ENCODE measurements at places on chromosomes 7 and 10.

DNA sequence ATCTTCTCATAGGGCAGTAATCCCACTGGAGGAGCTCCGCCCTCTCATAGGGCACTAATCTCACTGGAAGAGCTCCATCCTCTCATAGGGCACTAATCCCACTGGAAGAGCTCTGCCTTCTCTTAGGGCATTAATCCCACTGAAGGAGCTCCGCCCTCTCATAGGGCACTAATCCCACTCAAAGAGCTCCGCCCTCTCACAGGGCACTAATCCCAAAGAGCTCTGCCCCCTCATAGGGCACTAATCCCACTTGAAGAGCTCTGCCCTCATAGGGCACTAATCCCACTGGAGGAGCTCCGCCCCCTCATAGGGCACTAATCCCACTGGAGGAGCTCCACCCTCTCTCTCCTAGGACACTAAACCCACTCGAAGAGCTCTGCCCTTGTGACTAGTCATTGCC lies 3.4 kb upstream of the FUOM start:
- DNase-seq, result no peak

DNA sequence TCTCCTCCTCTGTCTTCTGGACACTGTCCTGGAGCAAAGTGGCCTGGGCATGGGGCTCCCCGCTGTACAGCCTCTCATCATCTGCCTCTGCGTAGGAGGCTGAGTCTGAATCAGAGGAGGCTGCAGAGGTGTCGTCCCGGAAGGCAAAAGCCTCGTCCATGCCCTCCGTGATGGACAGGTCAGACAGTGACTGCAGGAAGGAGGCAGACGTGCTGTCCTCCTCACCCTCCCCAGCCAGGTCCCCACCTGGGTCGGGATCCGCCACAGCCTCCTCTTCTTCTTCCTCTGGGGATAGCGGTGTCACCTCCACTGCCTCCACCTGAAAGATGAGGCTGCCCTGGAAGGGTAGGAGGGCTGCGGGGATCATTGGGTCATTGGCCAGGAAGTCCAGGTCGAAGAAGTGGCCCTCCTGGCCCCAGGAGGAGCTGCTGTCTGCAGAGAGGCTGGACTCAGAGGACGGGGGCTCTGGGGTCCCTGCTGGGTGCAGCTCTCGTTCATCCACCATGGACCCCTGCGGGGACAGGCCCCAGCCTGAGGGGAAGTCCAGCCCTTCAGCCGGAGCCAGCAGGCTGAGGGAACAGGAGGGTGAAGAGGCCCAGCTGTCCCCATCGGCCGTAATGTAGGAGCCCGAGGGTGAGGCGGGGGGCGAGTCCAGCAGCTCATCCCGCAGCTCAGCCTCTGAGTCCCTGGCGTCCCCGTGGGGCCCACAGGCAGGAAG lies 3.7 kb downstream of the NACAD start:
- no peak for DNase-seq

DNA sequence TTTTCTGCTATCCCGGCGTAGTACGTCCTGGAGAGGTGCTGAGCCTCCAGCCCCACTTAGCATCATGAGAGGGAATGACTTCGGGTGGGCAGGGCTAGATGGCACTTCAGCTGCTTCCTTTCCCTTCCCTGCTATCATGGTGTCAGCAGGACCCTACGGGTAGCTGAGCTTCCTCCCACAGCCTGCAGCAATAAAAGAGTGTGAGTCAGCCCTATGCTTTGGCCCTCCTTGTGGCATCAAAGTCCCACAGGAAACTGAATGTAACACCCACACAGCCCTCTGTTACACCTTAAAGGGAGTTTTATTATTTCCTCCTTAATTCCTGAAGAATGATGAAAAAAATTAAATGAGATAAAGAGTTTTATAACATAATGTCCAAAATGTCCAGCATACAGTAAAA lies 458.1 kb downstream of the RPS24 start:
- no peak for DNase-seq

DNA sequence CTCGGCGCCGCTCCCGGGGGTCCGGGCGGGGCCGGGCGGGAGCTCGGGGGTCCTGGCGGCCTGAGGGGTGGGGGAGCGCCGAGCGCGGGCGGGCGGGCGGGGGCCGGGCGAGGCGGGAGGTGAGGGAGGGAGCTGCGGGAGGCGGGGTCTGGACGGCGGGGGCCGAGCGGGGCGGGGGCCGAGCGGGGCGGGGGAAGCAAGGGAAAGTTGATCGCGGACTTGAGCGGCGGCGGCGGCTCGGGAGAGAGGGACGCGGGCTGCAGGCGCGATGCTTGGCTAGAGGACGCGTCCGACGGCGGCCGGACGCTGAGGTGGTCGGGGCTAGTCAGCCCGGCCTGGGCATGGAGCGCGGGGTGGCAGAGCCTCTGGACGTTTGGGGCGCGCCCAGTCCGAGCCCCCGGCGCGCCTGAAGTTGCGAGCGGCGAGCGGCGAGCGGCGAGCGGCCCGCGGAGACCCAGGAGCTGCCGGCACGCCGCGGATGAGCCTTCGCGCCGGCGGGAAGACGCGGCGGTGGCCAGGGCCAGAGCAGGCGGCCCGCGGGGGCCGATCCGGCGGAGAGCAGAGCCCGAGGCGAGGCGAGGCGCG lies at the start of gene CDH23:
TSS of gene CDH23 (plus strand) at position 210 of the 585 bp plus-strand sequence. CDS start 42,912 bp downstream, outside the sequence.
- DNase-seq, result peak; percentile 36

DNA sequence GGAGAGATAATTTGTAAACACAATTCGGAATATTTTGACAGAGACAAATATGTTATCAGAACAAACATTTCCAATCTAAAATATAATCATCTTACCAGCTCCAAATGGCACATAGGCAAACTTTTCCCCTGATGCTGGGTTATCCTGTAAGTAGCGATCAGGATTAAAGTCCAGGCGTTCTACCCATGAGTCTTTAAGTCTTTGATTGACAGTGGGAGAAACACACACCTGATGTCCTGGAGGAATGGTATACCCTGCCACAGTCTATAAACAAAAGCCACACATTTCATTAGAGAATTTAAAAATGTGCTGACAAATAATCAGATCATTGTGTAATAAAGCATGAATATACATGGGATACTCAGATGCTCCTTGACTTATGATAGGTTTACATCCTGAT lies 17.3 kb downstream of the CYP51A1 start:
- DNase-seq, result no peak

- no peak for DNase-seq
Measured at GRCh38 chr10:8670461-8670860, 616.0 kb downstream of the GATA3 start.

DNA sequence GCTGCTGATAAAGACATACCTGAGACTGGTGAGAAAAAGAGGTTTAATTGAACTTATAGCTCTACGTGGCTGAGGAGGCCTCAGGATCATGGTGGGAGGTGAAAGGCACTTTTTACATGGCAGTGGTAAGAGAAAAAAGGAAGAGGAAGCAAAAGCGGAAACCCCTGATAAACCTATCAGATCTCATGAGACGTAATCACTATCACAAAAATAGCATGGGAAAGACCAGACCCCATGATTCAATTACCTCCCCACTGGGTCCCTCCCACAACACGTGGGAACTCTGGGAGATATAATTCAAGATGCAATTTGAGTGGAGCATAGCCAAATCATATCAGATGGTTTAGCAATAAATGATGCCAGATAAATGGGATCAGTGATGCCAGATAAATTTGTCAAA lies 892.0 kb upstream of the CELF2 start:
- DNase-seq, result no peak

DNA sequence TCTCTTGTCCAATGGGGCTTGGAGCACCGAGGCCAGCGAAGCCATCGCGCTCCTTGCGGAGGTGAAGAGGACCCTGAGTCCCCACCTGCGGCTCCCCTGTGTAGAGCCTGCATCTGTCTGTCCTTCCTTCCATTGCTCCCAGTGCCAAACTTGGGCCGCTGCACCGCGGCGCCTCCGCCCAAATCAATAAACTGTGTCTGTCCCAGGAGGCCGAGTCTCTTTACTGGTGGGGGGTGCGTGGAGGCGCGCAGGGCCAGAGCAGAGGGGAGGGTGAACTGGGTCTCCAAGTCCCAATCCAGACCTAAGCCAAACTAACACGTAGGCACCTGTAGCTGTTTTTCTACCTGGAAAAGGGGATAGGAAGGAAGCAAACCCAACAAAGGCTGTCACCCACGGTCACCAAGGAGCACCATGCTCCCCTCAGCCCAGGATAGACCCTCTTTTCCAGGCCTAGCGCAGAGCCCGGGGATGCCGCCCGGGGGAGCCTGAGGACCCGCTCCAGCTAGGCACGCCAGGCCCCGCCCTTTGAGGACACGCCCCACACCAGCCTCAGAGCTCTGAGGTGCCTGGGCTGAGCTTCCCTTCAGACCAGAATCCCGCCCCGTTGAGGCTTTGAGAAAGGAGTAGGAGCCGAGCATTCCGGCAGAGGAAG lies 1.2 kb upstream of the CHAT start:
- peak; percentile 49 for DNase-seq

GRCh38 chr10:62373995-62374861 lies at the start of gene ZNF365:
Gene ZNF365, plus strand, starts transcription at chr10:62374369. Its CDS starts 1,825 bp downstream, at chr10:62376194.
- peak; percentile 38 for DNase-seq

GRCh38 chr7:129053938-129054437 lies 923 bp downstream of the TNPO3 start:
- DNase-seq, result no peak

GRCh38 chr7:88218836-88219605 lies 817 bp downstream of the SRI start:
- DNase-seq, result peak; percentile 26

GRCh38 chr7:38846280-38846679 lies 62.7 kb downstream of the VPS41 start:
- DNase-seq, result no peak

DNA sequence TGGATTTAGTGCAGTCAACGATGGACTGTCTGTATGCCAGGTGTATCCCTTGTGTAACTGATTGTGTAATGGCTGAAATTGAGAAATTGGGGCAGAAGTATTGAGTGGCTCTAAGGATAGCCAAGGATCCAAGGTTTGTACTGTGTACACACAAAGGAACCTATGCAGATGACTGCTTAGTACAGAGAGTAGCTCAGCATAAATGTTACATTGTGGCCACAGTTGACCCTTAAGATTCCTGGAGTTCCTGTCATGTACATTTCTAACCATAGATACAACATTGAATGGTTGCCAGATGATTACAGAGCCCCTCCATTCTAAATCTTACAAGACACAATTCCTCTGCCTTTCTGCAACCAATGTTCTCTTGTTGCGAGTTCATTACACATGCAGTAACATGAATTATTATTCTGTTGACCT lies 25.3 kb downstream of the CCDC126 start:
- no peak for DNase-seq

GRCh38 chr10:132459301-132460003 lies 62.5 kb downstream of the PWWP2B start:
- DNase-seq, result no peak

GRCh38 chr7:8356071-8356470 lies 77.3 kb upstream of the NXPH1 start:
- no peak for DNase-seq

- no peak for DNase-seq
Measured at GRCh38 chr10:128063736-128064107, 62.5 kb downstream of the MKI67 start.

DNA sequence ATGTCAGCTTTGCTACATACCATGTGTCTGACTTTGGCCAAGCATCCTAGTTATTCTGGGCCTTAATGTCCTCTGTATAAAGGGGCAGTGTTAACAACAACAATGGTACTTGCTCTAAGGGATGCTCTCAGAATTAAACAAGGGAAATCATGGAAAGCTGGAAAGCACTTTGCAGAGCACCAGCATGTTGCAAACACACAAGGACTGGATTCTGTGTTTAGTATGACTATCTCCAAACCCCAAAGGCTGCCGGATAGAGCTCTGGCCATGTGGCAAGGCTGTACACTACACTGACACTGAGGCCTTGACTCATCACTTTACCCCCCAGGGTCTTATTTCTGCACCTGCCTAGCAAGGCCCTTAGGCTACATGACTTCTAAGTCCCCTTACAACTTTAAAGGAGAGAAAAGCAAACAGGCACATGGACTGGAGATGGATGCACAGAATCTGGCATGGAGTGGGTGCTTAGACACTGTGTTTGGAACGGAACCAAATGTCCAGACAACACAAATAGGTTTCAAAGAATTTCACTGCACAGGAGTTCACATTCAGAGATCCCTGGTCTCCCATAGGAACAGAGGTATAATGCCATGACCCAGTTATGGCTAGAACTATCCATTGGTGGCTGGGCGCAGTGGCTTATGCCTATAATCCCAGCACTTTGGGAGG lies 74.6 kb downstream of the FAM13C start:
- no peak for DNase-seq

- no peak for DNase-seq
Measured at GRCh38 chr10:24251547-24251946, 42.6 kb downstream of the KIAA1217 start.

GRCh38 chr7:148819697-148820360 lies 64.3 kb downstream of the EZH2 start:
- DNase-seq, result no peak

GRCh38 chr7:118085000-118085399 lies 99.0 kb upstream of the LSM8 start:
- DNase-seq, result no peak

DNA sequence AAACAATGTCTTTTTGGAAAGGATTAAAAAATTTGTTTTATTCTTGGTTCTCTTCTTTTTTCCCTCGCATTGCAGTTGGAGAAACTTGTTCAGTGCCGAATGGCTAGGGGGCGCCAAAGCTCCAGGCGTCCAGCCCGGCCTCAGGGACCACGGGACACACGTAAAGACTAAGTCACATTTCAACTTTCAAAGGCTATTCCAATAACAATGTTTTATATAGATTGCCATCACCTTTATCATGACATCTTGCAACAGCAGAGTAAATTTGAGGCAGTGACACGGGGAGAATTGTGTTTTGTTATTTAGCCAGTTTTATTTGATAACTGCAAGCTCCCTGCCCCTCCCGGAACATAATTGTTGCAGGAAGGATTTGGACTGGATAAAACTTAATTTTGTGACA lies 2.2 kb upstream of the IGFBP3 start:
- DNase-seq, result peak; percentile 81

GRCh38 chr10:4127518-4128315 lies 342.7 kb upstream of the KLF6 start:
- no peak for DNase-seq

DNA sequence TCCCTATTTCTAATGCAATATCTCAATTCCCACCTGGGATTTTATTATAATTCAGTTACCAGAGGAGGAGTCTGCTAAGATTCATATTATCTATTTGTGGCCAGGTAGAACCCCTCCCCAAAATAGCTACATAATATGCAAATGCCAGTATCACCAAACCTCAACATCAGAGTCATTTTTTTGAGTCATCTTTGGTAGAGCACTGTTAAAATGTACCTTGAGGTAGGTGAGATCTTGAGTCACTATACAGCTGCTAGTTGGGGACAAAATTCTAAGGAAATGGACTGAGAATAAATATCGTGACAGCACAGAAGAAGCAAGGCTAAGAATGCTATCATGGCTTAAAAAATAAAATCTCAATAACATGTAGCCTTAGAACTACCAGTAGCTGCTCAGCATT lies 4.7 kb upstream of the CRYGN start:
- no peak for DNase-seq

Measured in neural crest cell (in vitro differentiated cells).